ENCODE measurements at places on chromosomes 4 and X. TPM values are rescaled to one million over a fixed set of nuclear protein-coding genes. Genes with fewer than 3 reads are reported as not detected.

SLC10A6 gene
- total RNA-seq = not detected

CDKL2 gene
- 0.18 TPM for total RNA-seq

CABS1 gene
- not detected for total RNA-seq

COL4A5 gene
- total RNA-seq = 15.0 TPM

SCML2 gene
- total RNA-seq = 1.7 TPM

ARHGEF38 gene
- not detected for total RNA-seq

GUCY1B1 gene
- 2.9 TPM for total RNA-seq

MBTPS2 gene
- total RNA-seq = 4.7 TPM

DAPP1 gene
- total RNA-seq = not detected

CCKAR gene
- not detected for total RNA-seq

SPIN2A gene
- 0.18 TPM for total RNA-seq

SOWAHB gene
- under 0.01 TPM for total RNA-seq

CAPN6 gene
- not detected for total RNA-seq

RPA4 gene
- total RNA-seq = 2.5 TPM
